Activated T-cell treated with anti-CD3 and anti-CD28 coated beads, Interleukin-2, amount 50 U/mL, for 48 hours (primary cell): ENCODE measurements at places on chromosomes 12 and 14.
A peak's percentile ranks its signal among the peaks of the same experiment; 100 is the strongest.

DNA sequence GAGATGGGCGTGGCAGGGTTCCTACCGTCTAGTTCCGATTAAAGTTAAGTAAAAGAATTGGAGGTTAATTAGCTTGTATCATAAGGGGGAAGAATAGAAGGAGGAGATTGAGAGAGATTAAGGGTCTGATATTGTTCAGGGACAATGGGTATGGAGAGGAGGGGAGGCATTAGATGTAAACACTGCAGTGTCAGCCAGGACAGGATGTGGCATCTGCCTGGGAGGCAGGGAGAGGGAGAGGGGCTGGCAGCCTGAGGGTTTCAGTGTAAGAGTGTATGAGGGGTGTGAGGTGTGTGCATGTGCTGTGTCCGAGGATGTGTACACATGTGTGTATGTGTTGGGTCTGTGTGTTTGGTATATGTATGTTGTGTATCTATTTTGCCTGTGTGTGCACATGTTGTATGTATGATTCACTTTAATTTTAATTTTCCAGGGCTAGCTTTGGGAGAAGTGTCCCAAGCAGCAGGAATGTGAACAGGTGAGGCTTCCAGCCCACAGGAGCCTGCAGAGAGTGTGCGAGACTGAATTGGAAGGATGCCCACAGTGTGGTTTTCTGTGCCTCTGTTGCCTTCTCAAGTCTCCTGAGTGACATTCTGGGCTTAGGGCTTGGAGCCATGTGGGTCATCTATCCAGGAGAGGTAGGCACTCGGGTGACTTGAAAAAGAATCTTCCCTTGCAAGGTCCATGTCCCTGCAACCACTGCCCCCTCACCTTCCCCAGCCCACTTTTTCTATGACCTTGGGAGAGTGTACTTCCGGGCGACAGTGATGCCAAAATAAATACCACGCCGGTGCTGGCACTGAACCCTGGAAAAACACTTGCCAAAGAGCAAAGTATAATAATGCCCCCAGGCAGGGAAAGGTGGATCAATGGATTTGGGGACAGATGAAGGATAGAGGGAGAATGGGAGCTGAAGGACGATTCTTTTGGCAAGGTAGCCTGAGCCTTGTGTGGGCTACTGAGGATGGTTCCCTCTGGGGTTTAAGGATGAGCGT, 36.8 kb upstream of the DCD start:
- DNase-seq = no peak

DNA sequence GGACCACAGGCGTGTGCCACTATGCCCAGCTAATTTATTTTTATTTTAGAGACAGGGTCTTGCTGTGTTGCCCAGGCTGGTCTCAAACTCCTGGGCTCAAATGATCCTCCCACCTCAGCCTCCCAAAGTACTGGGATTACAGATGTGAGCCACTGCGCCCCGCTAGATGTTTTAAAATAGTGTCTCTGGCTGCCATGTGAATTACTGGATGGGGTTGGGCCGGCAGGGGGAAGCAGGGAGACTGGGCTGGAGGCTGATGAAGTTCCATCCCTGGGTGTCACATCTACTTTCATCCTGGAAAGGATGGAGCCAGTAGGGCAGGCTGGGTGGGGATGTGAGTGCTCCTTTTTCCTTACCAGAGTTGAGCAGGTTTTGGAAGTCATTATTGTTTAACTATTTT, 46.1 kb downstream of the DNAH10 start:
- DNase-seq = no peak

GRCh38 chr12:107368586-107368985, 275.2 kb upstream of the CRY1 start:
- DNase-seq = peak; percentile 57

DNA sequence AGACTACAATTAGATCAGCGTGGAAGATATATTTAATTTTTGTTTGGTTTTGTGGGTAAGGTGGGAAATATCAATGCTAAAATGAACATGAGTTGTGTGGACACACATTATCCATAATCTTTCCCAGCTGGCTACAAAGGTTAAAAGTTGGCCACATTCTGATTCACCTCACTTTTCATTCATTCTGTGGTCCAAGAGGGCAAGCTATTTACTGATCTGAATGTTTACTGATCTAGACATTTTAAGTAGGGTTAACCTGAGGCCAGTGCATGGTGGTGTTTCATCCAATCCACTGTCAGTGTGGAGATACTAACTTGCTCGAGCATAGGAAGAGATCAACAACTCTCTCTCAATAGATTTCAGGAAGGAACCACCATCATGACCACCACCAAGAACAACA, 71.6 kb downstream of the DCAF5 start:
- no peak for DNase-seq

- no peak for DNase-seq
These were observed 26.8 kb downstream of the AMN1 start for GRCh38 chr12:31702047-31702446.

GRCh38 chr12:51399891-51400290, 8.7 kb upstream of the GALNT6 start:
- DNase-seq = no peak

DNA sequence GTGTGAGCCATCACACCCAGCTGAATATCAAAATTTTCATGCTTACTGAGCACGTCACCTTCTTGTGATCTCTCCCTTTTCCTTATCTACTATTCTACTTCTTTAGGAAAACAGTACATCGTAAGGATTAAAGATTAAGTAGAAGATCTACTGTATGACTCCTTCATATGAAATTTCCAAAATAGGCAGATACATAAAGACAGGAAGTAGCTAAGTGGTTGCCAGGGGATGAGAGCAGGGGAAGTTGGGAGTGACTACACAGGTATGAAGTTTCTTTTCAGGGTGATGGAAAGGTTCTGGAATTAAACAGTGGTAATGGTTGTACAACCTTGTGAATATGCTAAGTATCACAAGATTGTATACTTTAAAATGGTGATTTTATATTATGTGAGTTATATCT, 36.5 kb upstream of the CERS5 start:
- DNase-seq = no peak

DNA sequence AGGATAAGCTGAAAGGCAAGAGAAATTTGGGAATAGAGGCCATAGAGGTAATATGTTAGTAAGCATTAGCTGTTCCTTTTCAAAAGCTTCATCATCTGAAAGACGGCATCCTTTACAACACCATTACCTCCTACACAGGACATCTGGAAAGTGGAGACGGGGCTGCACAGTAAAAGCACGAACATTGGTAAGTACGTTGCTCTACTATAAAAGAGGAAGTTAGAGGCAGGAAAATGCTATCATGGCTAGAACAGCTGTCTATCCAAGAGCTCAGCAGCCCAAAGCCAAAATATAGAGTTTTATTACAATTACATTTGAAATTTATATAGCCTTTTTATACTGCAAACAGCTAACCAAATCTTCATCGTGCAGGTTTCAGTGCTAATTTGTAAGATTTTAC, 172.3 kb upstream of the GRIP1 start:
- no peak for DNase-seq
